Activated naive CD4-positive, alpha-beta T cell treated with anti-CD3 and anti-CD28 coated beads, Interleukin-2, amount 50 U/mL, for 72 hours (primary cell): ENCODE measurements at places on chromosomes 7 and 10. TPM values are rescaled to one million over a fixed set of nuclear protein-coding genes. Genes with fewer than 3 reads are reported as not detected.
A peak's percentile ranks its signal among the peaks of the same experiment; 100 is the strongest.

AKR1C8 gene
- 0.58 TPM for total RNA-seq

DNA sequence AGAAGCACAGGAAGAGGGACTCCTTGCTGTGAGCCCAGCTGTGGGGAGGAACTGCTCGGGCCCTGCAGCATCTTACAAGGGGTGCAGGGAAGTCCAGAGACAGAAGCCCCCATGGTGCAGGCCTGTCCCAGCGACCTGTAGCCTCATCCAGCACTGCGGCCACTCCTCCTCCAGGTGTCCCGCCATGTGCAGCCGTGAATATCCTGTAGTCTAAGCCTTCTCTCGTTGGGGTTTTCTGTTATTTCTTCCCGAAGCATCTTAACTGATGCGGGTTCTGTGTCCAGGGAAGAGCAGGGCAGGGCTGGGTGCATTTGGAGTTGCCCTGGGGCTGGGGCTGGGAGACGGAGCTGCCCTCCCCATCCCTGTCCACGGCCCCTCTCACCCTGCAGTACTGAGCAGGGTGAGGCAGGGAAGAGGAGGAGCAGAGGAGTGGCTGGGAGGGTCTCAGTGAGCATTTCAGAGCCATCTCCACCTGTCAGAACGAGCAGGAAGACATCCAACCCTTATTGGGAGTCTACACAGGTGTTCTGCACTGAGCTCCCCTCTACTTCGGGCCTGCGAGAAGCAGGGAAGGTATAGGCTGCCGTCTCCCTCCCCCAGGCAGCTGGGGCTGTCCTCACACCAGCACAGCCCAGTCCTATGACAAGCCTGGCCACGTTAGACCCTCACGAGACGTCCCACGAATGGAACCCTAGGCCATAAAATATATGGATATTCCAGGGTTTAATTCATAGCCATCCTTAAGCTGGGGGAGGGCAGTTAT, 494.5 kb downstream of the DNAJB6 start:
- DNase-seq, result no peak

DNA sequence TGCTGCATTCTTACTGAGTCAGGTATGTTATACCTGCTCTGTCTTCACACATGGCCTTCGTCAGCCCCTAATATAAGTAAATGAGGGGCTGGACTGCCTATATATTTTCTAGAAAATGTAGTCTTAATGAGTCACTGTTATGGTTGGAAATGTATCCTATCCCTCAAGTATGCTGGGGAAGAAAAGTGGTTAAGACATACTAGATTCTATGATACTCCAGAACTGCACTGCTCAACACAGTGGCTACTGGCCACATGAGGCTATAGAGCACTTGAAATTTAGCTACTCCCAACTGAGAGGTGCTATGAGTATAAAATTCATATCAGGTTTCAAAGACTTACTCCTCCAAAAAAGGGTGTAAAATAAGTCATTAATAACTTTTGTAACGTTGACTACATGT, 104.3 kb upstream of the STEAP1B start:
- DNase-seq, result no peak

DNA sequence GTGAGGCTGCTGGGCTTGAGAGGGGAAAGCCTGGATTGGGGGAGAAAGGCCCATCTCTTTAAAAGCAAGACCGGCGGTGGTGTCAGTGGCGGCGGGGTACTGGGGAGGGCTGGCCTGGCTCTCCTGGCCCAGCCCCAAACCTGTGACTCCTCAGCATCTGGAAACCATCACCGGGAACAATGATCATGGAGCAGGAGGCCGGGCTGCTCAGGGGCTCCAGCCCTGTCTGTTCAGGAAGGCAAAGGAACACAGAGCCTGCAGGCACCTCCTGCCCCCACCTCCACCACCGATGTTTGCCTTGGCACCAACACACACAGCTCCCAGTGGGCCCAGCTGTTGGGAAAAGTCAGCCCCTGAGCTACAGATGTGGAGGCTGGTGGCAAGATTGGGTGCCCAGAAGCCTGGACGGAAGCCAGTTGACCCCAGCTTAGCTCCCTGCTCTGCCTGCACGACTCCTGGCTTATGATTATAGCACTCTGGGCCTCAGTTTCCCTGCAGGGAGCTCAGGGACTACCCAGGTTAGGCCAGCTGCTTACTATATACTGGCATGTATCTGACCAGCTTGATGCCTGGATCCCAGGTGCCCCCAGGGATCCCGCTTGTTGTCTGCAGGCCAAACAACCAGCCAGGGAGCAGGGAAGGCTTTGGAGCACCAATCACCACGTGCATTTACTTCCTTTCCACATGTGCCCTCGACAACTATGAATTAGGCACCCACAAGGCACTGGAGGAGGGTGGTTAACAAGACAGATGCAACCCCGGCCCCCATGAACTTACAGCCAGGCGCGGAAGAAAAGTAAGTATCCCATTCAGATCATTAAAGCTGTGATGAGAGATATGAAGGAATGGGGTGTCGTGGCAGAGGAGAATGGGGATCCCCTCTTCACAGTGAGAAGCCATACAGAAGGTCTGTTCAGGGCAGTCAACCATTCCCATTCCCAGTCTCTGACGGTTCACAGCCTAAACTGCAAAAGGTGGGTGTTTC, 37.3 kb downstream of the ZCCHC24 start:
- DNase-seq, result no peak

C10orf62 gene
- not detected for total RNA-seq

GRCh38 chr10:58322072-58322834, 12.6 kb upstream of the UBE2D1 start:
- no peak for DNase-seq

DNA sequence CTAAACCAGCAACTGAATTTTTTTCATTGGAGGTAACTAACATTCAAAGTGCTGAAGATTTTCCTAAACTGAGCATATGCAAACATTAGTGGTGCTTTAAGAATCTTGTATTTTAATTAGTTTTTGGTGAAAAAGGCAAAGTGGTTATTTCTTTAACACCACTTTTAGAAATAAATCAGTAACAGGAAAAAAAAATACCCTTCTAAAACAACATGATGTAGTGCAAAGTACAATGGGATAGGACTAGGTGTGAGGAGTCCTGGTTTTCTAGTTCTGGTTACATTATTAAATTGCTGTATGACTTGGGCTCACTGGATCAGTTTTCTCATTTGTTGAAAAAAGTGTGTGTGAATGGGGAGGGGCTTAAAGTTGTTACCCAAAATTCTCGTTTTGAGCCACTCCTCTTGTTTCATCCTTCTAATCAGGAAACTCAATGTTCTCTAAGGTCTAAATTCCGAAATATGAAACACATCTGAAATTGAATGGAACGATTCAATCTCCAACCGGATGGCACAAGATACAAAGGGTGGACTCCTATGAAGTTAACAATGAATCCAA, 1.8 kb downstream of the WASL start:
- DNase-seq, result no peak

CPA2 gene
- total RNA-seq, result 0.23 TPM

DNA sequence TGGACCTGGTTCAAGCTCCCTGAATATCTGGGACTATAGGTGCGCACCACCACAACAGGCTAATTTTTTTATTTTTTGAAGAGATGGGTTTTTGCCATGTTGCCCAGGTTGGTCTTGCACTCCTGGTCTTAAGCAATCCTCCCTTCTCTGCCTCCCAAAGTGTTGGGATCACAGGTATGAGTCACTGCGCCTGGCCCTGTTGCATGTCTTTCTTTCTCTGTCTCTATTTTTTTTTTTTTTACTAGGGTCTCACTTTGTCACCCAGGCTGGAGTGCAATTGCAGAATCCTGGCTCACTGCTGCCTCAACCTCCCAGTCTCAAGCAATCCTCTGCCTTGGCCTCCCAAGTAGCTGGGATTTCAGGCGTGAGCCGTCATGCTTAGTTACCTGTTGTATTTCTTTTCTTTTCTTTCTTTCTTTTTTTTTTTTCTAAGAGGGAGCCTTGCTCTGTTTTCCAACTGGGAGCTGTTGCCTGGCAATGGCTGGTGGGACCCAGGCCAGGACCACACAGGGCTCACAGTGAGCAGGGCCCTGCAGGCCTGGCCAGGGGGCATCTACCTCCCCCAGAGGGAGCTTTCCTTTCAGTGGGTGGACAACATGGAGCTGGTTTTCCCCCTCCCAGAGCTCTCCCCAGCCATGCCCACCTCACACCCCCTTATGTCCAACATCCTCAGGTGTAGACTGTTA, 6.0 kb downstream of the MYL7 start:
- no peak for DNase-seq

GRCh38 chr7:4939971-4940728, 18.8 kb downstream of the MMD2 start:
- no peak for DNase-seq

DNA sequence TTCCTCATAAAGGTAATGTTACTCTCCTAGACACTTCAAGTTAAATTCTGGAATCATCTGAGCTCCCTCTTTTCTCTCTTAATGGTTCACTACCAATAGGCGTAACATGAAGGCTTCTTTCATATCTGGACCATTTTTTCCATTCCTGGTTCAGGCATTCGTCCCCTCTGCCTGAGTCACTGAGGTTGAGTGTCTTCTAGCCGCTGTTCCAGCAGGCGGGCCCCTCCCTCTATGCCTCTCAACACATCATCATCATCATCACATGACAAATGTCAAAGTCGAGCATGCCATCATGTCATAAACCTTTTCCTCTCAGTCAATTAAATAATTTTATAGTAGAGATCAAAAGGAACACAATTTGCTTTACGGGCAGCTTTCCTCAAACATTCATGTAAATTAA, 168.9 kb upstream of the ASAH2 start:
- no peak for DNase-seq

DNA sequence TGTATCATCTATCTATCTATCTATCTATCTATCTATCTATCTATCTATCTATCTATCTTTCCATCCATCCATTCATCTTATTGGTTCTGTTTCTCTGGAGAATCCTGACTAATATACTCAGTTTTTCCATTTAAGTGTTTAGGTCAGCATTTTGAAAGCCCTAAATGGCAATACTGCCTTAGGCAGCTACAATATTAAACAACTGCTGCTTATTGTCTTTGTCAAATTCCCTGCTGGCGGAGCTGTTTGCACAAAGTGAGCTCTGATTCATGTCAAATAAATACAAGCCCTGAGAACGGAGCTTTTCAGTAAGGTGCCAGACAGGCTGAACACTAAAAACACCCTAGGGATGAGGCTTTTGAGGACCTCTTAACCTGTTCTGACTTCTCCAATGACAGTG, 7.1 kb upstream of the KLHL7 start:
- no peak for DNase-seq

DNA sequence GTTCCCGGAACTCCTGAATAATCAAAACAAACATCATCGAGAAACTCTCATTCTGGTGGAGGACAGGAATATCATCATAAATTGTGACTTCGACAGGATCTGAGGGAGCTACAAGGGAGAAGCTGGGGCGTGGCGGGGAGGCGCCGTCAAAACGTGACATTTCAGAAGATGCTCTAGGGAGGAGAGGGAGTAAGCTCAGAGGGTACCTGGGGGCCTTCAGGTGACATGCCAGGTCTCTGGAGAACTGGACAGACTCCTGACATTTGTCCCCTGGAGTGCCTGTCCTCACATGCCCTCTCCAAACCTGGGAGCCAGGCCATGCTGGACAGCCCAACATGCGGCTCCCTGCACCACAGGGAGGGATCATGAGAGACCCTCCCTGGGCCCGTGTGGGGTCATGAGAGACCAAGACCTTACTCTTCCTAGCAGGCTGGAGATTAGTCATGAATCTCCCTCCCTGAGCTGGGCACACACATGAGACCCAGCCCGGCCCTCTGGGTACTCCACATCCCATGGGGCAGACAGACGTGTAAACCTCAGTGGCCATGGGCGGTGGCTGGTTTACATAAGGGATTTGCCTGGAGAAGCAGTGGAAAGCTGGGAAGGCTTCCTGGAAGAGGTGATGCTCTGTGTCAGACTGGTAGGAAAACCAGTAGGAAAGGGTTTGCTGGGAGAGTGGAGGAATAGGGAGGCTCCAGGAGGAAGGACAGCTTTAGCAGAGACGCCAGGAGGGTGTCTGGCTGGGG, 81.0 kb downstream of the MYL10 start:
- DNase-seq, result no peak

- peak; percentile 74 for DNase-seq
These were observed at the start of gene SLC26A4 for GRCh38 chr7:107660381-107661080. Gene SLC26A4 (plus strand): TSS chr7:107660828. CDS start chr7:107661642, 814 bp downstream.

GRCh38 chr7:73770002-73770859, at the start of gene CLDN3:
Gene CLDN3 (minus strand): TSS chr7:73770270. CDS start chr7:73770049, 221 bp downstream.
- DNase-seq, result peak; percentile 18

DNA sequence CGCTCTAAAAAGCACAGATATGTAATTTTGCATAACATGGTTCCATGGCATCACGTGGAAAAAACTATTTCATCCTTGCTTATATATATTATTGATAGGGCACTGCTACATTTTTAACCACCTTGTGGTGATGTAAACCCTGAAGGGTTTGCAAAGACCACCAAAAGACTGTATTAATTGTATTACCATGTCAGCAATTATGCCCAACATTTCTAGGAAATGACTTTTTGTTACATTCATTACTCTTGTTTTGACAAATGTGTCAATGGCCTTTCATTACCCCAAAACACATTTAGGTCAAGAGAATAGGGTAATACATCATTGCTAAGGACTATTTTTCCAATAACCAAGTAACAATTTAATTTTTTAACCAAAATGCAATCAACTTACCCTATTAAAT, 142.2 kb downstream of the NRCAM start:
- DNase-seq, result no peak

GRCh38 chr10:75929630-75930161, 498.3 kb downstream of the LRMDA start:
- DNase-seq, result no peak

DNA sequence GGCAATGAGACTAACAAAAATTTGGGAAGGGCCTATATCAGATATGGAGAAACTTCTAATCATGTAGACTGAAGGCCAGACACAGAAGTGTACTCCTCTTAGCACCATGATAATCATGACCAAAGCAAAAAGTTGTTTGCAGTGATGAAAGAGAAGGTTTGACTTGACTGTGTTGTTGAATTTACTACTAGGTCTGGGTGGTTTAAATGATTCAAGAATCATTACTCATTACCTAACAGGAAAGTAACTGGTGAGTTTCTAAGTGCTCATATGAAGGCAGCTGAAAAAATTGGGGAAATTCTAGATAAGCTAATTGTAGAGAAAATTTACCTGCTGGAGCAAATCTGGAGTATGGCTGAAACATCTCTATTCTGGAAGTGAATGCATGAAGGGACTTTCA, 451.5 kb upstream of the SORCS1 start:
- DNase-seq, result no peak

TRPV5 gene
- not detected for total RNA-seq

- no peak for DNase-seq
These were observed 149.9 kb downstream of the CRPPA start for GRCh38 chr7:16271355-16271915.

OR2A42 gene
- total RNA-seq, result not detected

CPVL gene
- total RNA-seq, result not detected

AKR1C4 gene
- not detected for total RNA-seq
